Stimulated activated CD8-positive, alpha-beta memory T cell treated with anti-CD3 and anti-CD28 coated beads, Interleukin-4, amount 100 ng/mL, for 4 hours (primary cell): ENCODE measurements at places on chromosomes 4 and X.
A peak's percentile ranks its signal among the peaks of the same experiment; 100 is the strongest.

DNA sequence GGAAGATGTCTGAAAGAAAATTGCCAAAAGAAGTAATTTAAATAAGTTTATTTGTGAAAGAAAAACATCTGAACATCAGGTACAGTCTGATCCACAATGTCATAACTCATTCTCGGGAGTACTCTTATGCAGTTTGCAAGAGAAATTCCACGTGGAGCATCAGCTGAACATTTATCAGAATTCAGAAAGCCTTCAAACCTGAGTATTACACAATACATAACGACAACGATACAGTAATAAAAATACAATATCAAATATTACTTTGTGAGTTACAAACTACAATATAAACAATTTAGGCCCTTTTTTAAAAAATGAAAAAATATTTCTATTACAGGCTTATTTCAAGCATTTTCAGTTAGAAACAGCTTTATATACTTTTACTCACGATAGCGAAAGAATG is 116.4 kb downstream of the RAB28 start:
- DNase-seq = no peak

DNA sequence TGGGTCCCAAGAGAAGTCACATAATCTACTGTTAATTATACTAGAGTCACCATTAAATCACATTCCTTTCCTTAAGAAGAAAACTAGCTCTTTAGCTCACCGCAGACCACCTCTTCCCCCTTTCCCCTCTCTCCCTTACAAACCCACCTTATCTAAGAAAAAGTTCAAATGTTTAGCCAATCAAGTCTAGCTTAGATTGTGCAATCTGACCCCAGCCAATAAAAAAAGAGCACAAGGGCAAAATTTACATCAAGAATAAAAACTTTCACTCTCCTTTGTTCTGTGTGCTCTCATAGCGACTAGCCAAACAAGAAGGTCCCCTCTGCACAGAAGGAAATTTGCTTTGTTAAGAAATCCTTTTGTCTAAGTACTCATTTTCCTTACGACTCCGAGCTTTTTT is 76.3 kb downstream of the TMEM156 start:
- no peak for DNase-seq

DNA sequence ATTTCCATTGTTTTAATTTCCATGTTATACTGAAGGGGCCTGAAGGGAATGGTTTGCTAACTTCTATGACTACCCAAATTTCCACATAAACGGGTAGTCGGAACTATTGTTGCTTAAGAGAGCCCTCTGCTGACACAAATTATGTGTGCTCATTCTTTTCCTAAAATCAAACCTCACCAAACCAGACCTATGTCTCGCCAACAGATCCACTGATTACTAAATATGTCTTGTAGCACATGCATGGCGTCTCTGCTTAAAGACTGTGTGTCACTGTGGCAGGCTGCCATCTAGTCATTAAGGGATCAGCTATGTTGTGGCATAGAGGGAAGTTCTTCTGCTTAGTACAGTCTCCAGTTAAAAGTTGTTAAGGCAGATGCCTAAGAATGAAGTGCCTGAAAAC is 25.1 kb downstream of the PIR start:
- DNase-seq = no peak

GRCh38 chrX:149630681-149631233 is 835 bp downstream of the TMEM185A start:
- no peak for DNase-seq

- peak; percentile 83 for DNase-seq
Measured at GRCh38 chrX:103686199-103687072, at the start of gene MORF4L2. Gene MORF4L2, minus strand, starts transcription at chrX:103686699. Its CDS starts 9,672 bp downstream, at chrX:103677027.

DNA sequence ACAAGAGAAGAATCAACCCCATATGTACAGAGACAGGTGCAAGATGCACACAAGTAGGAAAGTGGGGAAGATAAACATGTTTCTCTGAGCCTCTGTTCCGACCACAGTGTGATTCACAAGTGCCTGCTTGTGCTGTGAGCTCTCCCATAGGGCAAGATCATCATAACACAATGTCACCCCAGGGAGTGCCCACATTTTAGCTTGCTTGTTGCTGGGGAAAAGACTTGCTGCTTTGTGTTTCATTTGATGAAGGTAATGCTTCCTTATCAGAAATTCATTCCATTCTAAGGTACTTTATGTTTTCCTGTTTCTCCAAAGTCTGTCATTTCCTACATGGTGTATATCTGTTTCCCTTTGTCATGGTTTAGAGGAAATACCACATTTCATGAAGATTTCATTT is 304.5 kb upstream of the DIPK2B start:
- no peak for DNase-seq

DNA sequence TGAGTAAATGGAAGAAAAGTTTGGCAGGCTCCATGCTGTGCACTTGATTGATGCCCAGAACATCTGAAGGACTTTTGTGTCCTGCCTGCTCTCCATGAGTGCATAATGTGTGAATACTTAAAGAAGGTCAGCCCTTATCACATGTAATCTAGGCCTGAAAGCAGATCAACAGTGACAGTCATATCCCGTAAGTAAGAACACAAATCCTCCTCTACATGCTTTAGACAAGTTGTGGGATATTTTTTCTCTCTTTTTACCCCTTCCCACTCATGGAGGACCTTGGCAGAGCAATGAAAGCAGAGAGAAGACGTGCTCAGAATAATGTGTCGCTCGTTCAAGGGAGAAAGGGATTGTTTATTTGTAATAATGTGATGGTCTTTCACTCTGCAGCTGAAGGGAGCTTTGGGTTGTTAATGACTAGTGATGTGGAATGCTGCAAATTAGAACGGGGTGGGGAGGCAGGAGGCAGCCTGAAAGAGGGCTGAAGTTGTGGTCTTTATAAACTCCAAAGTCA is 286.6 kb downstream of the BMPR1B start:
- DNase-seq = no peak

GRCh38 chrX:148933881-148934280 is 433.5 kb downstream of the AFF2 start:
- no peak for DNase-seq

GRCh38 chr4:110195561-110196205 is 2.7 kb downstream of the ELOVL6 start:
- DNase-seq = no peak

GRCh38 chr4:150131581-150132228 is 53.5 kb downstream of the DCLK2 start:
- no peak for DNase-seq

GRCh38 chrX:51614353-51615012 is 4.2 kb downstream of the CENPVL3 start:
- no peak for DNase-seq

- no peak for DNase-seq
Measured at GRCh38 chrX:136215559-136215958, 35.6 kb downstream of the MAP7D3 start.

DNA sequence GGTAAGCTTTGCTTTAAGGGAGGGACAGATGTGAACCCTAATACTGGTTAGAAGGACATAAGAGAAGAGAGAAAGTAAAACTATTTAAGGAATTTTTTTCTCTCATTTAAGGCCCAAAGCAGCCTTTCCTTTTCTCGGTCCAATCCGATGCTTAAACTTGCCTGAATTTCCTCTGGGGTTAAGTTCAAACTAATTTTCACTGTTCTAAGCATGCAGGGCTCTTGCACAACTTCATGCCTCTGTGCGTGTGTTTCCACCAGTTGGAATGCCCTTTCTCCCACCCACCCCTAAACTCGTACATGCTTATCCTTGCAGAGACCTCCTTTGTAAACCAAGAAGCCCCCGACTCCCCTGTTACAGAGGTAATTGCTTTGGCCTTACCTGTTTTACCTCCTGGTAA is 204.7 kb downstream of the CBR4 start:
- no peak for DNase-seq

GRCh38 chr4:139838811-139839210 is 173.2 kb downstream of the MGST2 start:
- no peak for DNase-seq

DNA sequence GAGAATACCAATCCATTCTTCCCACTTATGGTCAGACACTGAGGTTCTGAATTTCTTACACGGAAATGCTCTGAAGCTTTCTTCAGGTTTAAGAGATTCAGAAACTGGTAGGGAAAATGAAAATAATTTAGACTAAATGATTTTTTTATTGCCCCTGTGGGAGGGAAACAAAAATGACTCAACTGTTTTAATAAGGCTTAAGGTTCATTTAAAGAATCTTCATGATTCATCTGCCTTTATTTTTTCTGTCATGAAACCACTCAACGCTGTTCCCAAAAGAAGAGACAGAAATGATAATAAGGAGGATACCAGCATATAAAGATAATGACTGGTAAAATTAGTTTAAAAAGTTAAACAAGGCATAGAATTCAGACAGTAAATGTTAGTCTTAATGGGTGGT is 39.3 kb upstream of the FAM47B start:
- no peak for DNase-seq

DNA sequence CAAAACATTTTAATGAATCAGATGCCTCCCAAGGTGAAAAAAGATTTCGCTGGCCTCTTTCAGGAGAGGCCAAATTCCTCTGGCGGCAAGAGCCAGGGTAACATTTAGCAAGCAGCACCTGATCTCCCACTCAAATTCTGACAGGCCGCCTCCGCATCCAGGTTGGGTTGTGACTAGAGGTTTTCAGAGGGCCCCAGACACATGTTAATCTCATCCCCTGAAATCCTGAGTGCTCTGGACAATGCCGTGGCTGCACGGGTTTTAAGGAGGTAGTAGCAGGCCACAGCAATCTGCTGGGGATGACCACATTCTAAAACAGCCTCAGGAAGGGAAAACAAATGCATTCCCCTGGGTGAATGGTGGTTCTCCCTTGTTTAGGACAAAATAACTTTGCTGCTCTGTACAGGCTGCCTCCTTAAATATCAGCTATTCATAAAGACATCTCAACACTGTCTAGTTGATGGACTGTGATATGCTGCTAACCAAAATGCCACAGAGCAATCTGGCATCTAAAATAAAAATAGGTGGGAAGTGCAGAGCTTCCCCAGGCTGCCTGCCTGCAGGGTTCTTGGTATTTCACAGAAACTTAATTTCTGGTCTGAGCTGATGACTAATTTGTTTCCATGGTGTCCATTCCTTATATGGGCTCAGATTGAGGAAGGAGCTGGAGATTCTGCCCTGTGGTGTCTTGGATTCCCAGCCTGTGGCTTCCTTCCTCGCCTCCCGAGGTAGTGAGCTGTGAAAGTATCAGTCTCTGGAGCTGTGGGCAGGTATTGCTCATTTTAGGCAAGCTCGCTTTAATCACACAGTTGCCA is 202.0 kb downstream of the DCLK2 start:
- DNase-seq = no peak

DNA sequence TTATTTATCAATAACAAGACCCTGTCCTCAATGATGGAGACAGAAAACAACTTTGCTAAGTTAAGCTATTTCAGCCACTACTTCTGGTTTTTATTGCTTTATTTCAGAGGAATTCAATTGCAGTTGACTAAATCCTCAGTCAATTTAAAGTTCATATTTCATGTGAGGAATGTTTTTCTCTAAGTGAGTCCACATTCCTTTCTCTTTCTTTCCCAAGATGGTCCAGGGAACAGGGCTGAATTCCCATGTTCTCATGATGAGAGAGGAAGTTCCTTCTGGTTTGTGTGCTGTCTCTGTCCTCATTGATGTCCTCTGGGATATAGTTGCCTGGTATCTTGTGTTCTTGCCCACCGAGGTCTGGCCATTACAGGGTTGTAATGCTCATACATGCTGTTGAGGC is 117.2 kb downstream of the SLIT2 start:
- DNase-seq = no peak

- DNase-seq = no peak
Measured at GRCh38 chr4:103012551-103012950, 7.0 kb downstream of the SLC9B1 start.

DNA sequence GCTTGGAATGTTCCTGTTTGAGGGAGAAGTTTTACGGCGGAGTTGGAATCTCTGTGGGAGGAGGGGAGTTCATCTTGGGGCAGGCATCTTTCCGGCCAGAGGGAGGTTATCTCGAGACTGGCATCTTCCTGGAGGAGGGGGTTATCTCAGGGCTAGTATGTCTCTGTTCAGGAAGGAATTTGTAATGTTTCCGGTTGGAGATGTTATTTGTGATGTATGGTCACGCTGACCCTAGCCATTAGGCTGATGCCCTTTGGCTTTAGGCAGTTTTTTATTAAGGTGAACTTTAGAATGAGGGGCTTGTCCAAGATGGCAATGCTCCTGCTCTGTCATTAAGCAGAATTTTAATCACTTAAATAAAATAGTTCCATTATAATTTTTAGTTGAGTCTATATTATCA is 449.7 kb downstream of the PCDH10 start:
- no peak for DNase-seq
